Right kidney (tissue), 9 donors: ENCODE measurements at places on chromosomes 1 and 21.

DNA sequence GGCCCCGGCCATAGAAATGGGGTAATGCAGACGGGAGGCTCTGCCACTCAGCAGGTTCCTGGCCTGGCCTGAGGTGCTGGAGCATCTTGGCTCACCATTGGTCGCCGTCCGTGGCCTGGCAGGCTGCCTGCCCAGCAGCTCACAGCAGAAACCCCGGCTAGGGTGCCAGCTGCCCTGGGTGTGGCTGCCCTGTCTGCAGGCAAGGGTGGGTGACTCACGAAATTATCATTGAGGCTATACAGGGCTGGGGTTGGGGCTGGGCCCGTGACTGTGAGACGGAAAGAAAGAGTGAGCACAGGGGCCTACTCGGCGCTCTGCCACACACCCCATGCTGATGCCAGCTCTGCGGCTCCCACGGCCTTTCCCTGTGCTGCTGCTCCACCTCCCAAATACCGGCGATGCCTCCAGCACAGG lies 8.0 kb upstream of the PKP1 start:
- no peak for DNase-seq

GRCh38 chr1:29412591-29412990 lies 176.3 kb downstream of the PTPRU start:
- DNase-seq, result no peak

DNA sequence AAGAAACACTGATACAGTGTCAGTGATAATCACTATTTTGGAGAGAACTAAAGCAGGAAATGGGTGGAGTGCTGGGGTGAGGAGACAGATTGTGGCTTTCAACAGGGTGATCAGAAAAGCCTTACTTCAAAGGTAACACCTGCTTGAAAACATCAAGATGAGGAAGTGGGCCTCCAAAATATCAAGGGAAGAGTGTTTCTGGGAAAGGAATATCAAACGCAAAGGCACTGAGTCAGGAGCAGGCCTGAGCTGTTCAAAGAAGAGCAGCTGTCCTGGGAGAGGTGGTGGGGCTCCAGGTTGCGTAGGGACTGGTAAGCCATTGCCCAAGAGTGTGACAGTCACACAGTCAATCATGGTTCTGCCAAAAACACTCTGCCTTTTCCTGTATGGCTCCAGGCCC lies 47.1 kb upstream of the ATP1A1 start:
- DNase-seq, result no peak

DNA sequence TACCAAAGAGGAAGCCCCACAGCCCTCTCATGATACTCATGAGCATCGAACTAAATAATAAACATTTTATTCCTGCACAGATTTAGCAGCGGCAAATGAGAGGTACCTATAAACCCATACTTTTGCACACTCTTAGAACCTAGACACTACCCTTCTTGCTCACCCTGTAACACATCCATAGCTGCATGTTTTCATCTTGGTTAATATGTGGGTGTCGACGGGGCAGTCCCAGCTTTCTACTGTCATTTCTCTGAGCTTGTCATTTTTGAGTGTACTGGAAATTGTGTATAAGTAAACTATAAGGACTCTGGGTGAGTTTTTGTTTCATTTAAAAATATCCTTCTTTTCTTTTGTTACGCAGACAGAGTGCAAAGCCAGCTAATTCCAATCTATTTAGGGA lies 25.5 kb downstream of the OVGP1 start:
- no peak for DNase-seq

DNA sequence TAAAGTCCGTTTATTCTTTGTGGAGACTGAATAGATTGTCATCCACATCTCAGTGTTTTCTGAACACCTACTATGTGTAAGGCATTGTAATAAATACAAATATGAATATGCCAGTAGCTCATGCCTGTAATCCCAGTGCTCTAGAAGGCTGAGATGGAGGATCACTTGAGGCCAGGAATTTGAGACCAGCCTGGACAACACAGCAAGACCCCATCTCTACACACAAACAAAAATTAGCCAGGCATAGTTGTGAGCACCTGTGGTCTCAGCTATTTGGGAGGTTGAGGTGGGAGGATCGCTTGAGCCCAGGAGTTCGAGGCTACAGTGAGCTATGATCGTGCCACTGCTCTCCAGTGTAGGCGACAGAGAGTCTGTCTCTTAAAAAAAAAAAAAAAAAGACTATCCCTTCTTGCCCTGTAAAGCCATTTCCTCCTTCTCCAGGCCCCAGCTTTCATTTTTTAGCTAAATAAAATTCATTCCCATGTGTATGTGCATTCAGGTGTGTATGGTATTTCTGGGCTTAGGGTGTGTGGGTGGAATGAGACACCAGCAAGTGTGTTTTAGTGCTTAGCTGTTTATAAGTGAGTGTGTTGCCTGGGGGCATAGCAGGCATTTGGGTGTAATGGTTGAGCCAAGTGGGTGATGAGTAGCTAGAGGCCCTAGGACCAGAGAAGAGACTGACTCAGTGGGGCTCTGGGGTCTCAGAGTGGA lies 7.8 kb downstream of the CELSR2 start:
- no peak for DNase-seq

GRCh38 chr1:18109756-18110597 lies 2.4 kb downstream of the IGSF21 start:
- DNase-seq, result peak; percentile 52

GRCh38 chr1:153509036-153509435 lies 26.8 kb downstream of the S100A6 start:
- no peak for DNase-seq

DNA sequence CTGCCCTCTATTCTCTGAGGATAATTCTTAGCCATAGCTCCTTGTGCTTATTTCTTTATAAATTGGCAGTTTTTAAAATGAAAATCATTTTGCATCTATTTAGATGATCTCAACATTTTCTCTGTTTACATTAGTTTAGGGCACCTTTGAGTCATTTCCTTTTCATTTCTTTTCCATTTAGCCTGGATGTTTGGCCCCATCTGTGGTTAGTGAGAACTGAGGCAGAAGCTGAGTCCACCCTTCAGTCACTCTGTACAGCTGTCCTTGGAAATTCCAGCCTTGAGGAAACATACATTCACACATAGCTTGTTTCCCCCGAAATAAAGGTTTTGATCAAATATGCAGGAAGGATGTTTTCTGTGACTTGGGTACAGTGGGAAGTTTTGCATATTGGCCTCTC lies 123.7 kb downstream of the NTNG1 start:
- no peak for DNase-seq

DNA sequence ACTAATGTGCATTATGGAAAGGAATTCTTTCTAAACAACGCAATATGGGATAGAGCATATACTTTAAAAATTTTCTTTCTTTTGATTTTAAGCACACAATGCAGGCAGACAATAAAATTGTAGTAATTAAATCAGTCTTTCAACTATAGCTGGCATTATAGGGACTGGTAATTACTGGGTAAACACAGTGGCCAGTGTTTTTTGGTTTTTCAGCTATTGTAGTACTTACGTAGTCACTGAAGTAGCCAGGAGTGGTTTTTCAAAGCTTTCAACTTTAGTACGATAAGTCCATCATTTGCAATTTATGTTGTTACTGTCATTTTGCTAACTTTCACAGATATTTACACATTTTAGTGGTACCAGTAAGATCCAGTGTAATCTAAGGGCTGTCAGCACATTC lies 50.6 kb downstream of the RAB3GAP2 start:
- DNase-seq, result no peak
